ENCODE measurements at places on chromosomes 7 and 10. TPM values are rescaled to one million over a fixed set of nuclear protein-coding genes. Genes with fewer than 3 reads are reported as not detected.

The ITGA8 gene
- total RNA-seq, result 2.1 TPM

The FEZF1 gene
- total RNA-seq, result not detected

The DOCK4 gene
- 6.5 TPM for total RNA-seq

The GPR158 gene
- total RNA-seq, result not detected

The PLA2G12B gene
- total RNA-seq, result not detected

The UPK3B gene
- total RNA-seq, result 9.6 TPM

The AQP1 gene
- total RNA-seq, result 42.3 TPM

The EFCAB10 gene
- 0.20 TPM for total RNA-seq

The OR2A12 gene
- not detected for total RNA-seq

The TSPAN14 gene
- 94.6 TPM for total RNA-seq

The TUBAL3 gene
- total RNA-seq, result 0.12 TPM

The HOXA11 gene
- not detected for total RNA-seq

The BEND7 gene
- total RNA-seq, result 0.56 TPM

Data from esophagus mucosa (tissue), 1 donor.